Colonic mucosa (tissue), 4 donors: ENCODE measurements at places on chromosomes 13 and 19. TPM values are rescaled to one million over a fixed set of nuclear protein-coding genes. Genes with fewer than 3 reads are reported as not detected.

DNA sequence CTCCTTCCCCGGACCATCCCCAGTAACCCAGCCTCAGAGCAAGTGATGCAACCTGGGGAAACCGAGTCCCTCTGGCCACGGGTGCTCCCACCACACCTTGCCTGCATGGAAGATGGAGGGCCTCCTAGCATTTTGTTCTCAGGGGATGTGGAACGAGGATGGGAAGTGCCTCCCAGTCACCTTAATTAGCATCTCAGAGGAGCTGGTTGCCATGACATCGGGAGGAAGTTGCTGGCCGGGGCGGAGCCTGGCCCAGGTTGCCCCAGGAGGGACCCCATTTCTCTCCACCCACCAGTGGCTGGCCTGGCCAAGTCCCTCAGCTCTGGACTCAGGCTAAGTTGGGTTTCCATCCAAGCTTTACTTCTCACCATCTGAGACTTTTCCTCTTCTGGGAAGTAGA lies 24.1 kb upstream of the PTPRS start:
- no peaks in the 10 kb centered on the region for H3K4me1 ChIP-seq
- DNase-seq: no peak
- no peaks in the 10 kb centered on the region for H3K27me3 ChIP-seq
- H3K27ac ChIP-seq: no peak overlapping the region

- H3K4me3 ChIP-seq: no peak overlapping the region
- H3K36me3 ChIP-seq: no peaks in the 10 kb centered on the region
- DNase-seq: no peak
- no peaks in the 10 kb centered on the region for H3K4me1 ChIP-seq
These were observed 274.3 kb downstream of the DCLK1 start for GRCh38 chr13:35856721-35857364.

Gene VMAC
- total RNA-seq: 4.0 TPM

Gene ZIK1
- 1.3 TPM for total RNA-seq

- DNase-seq: no peak
- no peak overlapping the region for H3K4me3 ChIP-seq
- H3K27me3 ChIP-seq: no peaks in the 10 kb centered on the region
- no peaks in the 10 kb centered on the region for H3K36me3 ChIP-seq
- no peak overlapping the region for H3K27ac ChIP-seq
These were observed 4.7 kb upstream of the MVB12A start for GRCh38 chr19:17415121-17415520.

- no peaks in the 10 kb centered on the region for H3K36me3 ChIP-seq
- H3K27me3 ChIP-seq: no peaks in the 10 kb centered on the region
- peak; percentile 81 for DNase-seq
These were observed 10.4 kb downstream of the SBK2 start for GRCh38 chr19:55526216-55527196.

- H3K27me3 ChIP-seq: peaks cover 35% of the 10 kb centered on the region
- H3K4me3 ChIP-seq: no peak overlapping the region
- no peaks in the 10 kb centered on the region for H3K36me3 ChIP-seq
These were observed 2.2 kb downstream of the CD70 start for GRCh38 chr19:6588508-6589345.

GRCh38 chr13:110424569-110425443 lies 117.7 kb downstream of the COL4A2 start:
- no peak for DNase-seq
- no peaks in the 10 kb centered on the region for H3K4me1 ChIP-seq
- no peak overlapping the region for H3K27ac ChIP-seq
- H3K27me3 ChIP-seq: no peaks in the 10 kb centered on the region
- H3K4me3 ChIP-seq: no peak overlapping the region

Gene KIRREL2
- total RNA-seq: not detected

Gene RNF17
- total RNA-seq: not detected

- H3K27me3 ChIP-seq: no peaks in the 10 kb centered on the region
- no peaks in the 10 kb centered on the region for H3K4me1 ChIP-seq
- H3K4me3 ChIP-seq: no peak overlapping the region
- no peak overlapping the region for H3K27ac ChIP-seq
- no peaks in the 10 kb centered on the region for H3K36me3 ChIP-seq
These were observed 37.9 kb downstream of the ZFR2 start for GRCh38 chr19:3830621-3831589.

DNA sequence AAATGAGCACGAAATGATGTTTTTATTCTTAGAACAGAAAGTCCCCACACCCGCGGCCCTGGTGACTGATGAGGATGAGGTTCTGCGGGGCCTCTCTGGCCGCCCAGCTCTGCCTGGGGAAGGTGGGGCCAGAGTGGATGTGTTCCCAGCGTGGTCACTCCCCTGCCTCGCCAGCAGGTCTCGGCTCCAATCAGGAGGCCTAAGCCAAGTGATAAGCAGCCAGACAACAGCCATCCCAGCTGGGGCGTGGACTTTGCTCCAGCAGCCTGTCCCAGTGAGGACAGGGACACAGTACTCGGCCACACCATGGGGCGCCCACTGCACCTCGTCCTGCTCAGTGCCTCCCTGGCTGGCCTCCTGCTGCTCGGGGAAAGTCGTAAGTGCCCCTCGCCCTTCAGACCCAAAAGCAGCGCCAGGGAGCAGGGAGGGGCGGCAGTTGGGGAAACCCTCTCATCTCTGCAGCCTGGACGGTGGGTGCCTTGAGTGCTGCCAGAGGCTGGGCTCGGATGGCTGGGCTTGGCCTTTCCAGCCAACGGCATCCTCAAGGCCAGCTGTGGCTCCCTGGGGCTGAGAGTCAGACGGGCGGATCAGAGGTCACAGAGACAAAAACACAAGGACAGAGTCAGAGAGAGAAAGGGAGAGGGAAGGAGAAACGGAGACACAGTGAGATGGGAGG lies at the start of gene F10:
Gene F10 (plus strand): TSS at position 250 of the 676 bp plus-strand sequence. CDS start 57 bp downstream, at position 307.
- DNase-seq: peak; percentile 81
- no peak within 1 kb of the TSS for H3K27ac ChIP-seq
- H3K4me1 ChIP-seq: no peaks in the 10 kb centered on the region
- H3K36me3 ChIP-seq: no peaks in the 10 kb centered on the region
- H3K4me3 ChIP-seq: no peak within 1 kb of the TSS

DNA sequence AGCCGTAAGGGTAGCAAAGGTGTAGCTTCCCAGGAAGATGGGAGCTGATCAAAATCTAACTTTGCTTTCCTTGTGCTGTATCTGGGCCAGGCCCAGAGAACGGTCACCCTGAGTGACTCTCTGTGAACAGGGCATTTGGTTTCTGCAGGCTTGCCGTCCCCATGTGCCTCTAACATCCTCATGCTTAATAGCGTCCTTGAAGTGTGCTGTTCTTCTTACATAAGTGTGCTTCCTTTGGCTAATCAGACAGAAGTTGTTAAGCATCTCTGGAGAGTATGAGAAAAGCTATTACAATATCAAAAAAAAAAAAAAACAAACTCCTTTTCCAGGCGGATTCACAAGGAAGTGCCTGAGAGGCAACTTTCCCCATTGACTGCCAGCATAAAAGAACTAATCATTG lies 503.7 kb downstream of the DIAPH3 start:
- H3K27ac ChIP-seq: no peak overlapping the region
- H3K27me3 ChIP-seq: no peaks in the 10 kb centered on the region
- H3K4me3 ChIP-seq: no peak overlapping the region
- no peaks in the 10 kb centered on the region for H3K36me3 ChIP-seq
- DNase-seq: no peak

DNA sequence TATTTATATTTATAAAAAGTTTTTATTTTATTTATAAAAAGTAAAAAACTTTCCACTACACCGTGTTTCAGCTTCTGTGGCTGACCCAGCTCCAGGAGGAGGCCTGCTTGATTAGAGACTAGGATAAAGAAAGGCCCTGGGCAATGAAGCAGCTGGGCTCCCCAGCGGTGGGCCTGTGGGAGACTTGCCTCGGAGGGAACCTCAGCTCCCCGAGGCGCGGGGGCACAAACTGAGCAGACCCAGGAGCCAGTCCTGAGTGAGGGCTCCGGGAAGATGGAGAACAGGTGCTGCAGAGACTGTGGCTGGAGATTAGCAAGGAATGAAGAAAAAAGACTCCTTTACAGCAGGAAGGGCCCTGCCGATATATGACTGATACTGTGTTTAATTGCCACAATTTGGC lies 63.8 kb upstream of the GJB6 start:
- no peak overlapping the region for H3K4me3 ChIP-seq
- H3K36me3 ChIP-seq: no peaks in the 10 kb centered on the region
- no peaks in the 10 kb centered on the region for H3K27me3 ChIP-seq
- H3K27ac ChIP-seq: no peak overlapping the region
- DNase-seq: no peak
- no peaks in the 10 kb centered on the region for H3K4me1 ChIP-seq

DNA sequence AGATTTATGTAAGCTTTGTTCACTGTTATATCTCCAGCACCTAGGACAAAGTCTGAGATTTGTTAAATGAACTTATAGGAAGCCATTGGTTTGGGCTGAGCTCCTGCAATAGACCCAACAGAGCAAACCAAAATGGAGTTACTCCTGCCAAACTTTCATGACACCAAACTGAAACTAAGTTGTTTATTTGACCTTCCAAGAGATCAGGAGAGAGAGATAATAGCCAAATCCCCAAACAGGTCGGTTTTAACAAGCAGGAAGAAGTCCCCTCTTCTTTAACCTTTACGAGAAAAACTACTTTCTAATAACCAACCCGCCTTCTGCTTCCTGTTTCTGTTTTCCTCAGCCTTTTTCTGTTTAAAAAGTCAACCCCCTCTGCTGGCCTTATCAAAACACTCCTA lies 54.9 kb upstream of the ATP12A start:
- peaks cover 11% of the 10 kb centered on the region for H3K4me1 ChIP-seq
- no peak overlapping the region for H3K4me3 ChIP-seq
- peak overlapping the region; percentile 42 for H3K27ac ChIP-seq
- H3K27me3 ChIP-seq: no peaks in the 10 kb centered on the region
- DNase-seq: peak; percentile 16

Gene SCN1B
- 2.1 TPM for total RNA-seq

DNA sequence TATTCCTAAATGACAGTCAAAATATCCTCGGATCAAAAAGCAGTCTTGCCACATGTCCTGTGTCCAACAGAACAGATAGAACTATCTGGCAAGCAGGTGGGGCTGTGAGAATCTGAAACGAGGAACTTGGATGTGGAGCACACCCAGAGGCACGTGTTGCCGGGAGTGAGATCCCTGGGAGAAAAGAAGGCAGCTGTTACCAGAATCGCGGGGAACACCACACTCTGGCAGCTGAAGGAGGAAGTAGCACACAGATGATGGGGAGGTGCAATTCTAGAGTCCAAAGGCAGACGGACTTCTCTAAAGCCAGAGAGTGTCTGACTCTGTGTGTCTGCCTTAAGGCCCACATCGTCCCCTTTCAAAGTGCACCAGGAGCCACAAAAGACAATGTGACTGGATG lies 22.3 kb downstream of the SLC7A1 start:
- DNase-seq: peak; percentile 87
- H3K27ac ChIP-seq: peak overlapping the region; percentile 45
- no peak overlapping the region for H3K4me3 ChIP-seq
- H3K4me1 ChIP-seq: peaks cover 6% of the 10 kb centered on the region
- no peaks in the 10 kb centered on the region for H3K27me3 ChIP-seq

DNA sequence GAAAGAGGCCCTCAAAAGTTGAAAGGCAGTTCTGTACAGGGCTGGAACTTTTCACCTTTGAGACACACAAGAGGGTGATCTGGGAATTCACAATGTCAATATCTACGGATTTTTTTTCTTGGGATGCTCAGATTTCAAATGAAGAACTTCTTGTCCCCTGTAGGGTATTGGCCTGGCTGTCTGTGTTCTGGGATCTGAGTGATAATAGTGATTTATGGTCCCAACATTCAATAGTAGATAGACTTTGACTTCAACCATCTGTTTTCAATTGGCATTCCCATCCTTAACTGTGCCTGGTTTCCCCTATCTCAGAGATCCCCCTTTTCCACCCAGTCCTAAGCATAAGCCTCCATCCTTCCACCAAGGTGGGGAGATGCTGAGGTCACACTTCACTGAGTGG lies 274.1 kb downstream of the COG6 start:
- no peaks in the 10 kb centered on the region for H3K36me3 ChIP-seq
- H3K27me3 ChIP-seq: no peaks in the 10 kb centered on the region
- no peak overlapping the region for H3K4me3 ChIP-seq
- H3K27ac ChIP-seq: no peak overlapping the region
